Naive thymus-derived CD8-positive, alpha-beta T cell (primary cell): ENCODE measurements at places on chromosomes 13 and 19. TPM values are rescaled to one million over a fixed set of nuclear protein-coding genes. Genes with fewer than 3 reads are reported as not detected.
A peak's percentile ranks its signal among the peaks of the same experiment; 100 is the strongest.

- no peak for DNase-seq
Observed at GRCh38 chr19:32201636-32202051, 143.8 kb upstream of the ZNF507 start.

DNA sequence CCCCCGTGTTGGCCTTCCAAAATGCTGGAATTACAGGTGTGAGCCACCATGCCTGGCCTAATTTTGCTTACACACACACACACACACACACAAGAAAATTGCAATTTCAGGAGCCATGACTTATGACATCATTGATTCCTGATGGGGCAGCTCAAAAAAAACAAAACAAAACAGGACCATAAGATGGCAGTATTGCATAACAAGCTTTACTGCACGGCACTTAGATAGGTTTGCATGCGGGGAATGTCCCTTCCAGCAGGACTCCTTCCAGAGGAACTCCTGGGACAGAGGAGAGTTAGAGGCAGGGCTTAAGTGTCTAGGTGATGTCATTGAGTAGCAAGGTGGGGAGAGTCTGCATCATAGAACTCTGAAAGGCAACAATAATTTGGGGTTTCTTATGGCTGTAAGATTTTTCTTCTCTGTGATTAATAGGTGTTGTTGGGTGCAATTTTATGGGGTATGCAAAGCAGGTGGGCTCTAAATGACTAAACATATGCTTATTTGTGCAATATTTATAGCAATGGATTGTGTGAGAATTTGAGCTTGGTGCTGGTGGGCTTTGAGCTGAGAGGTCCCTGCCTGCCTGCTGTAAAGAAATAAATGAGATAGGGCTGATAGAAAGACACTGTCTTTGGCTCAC lies 9.0 kb upstream of the ACSBG2 start:
- DNase-seq, result peak; percentile 11

GRCh38 chr13:80830431-80830830 lies 489.5 kb upstream of the SPRY2 start:
- no peak for DNase-seq

- DNase-seq, result no peak
Observed at GRCh38 chr19:10899151-10899653, 27.8 kb downstream of the CARM1 start.

- DNase-seq, result no peak
Observed at GRCh38 chr13:74256969-74257368, 122.8 kb upstream of the KLF12 start.

DNA sequence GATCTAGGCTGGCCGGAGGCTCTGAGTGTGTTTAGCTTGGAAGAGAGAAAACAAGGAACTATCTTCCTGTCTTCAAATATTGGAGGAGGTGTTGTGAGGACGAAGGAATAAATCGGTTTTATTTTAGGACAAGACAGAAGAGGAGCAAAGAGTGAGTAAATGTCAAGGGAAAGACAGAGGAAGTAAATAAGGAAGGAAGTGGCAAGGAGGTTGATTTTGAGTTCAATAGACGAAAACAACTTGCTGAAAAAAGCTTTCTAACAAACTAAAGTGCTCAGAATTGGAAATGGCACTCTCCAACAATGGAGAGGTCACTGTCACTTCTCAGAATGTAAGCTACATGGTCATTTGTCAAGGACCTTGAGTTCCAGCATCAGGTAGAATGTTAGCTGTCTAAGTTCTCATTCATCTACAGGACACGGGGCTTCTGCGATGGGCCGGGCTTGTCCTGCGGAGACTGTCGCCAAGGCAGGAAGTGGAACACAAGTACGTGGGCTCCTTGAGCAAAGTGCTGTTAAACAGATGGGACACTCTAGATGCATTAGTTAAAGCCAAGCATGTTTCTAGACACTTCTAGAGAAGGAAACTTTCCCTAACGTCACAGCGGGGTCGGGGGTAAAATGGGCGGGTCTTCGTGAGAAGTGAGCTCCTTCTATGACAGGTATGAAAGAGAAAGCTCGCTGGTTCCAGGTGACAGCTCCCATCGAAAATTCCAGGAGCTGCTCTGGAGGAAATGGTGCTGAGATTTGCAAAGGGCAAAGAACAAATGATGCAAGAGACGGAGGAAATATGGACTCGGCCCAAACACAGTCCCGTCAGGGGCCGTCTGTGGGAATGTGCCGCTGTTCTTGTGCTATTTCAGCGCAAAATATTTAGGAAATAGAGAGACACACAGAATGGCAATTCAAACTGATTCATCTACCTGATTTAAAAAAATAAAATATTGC lies 103.9 kb upstream of the UBL3 start:
- peak; percentile 64 for DNase-seq

DNA sequence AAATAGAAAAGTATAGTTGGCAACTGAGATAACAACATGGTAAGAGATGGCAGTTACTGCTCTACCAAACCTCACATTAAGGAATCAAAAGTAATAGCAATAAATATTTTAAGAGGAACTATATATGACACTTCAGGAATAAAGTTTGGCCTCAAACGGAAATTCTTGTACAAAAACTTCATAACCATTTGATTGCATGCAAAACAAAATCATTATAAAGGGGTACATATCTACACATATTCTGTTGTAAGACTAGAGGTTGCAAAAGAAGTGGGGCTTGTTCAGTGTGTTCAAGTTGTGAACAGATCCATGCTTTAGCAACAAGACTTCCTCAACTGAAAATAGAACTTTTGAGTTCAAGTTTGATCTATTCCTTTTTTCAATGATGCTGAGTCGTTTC lies 133.5 kb upstream of the MIR17HG start:
- no peak for DNase-seq

GRCh38 chr13:20099319-20099718 lies 61.5 kb downstream of the GJA3 start:
- no peak for DNase-seq

GRCh38 chr19:48967346-48968178 lies 2.5 kb downstream of the FTL start:
- DNase-seq, result no peak

DNA sequence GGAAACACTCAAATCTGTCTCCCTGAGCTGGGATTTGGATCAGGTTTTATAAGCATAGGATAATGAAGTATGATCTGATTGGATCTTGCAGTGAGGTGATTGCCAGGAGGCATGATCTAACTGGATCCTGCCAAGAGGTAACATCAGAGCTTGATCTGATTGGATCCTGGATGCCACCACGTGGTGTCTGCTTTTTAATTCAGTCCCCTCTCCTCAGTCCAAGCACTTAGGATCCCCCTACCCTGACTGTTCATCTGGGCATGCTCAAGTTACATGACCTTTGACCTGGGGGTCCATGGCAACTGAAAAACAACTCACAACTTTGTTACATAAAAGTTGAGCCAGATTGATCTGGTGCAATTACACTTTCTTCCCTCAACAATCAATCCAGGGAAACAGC lies 47.5 kb upstream of the LSM14A start:
- no peak for DNase-seq

DNA sequence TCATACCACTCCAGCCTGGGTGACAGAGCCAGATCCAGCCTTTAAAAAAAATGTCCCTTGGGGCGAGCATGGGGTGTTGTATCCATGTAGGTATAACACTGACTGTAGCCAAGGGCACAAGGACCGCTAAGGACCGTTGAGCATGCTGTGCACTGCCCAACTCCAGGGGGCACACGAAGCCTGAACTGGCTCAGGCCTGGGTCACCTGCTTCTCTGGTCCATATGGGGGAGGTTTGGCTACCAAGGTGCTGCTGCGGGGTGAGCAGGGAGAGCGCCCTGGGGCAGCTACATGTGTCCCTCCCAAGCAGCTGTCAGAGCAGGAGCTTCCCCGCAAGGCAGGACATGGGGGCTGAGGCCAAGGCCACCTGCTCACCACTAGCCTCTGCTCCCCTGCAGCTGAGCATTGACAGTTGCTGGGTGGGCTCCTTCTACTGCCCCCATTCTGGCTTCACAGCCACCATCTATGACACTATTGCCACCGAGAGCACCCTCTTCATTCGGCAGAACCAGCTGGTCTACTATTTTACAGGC lies 16.3 kb downstream of the CATSPERG start:
- DNase-seq, result no peak

DNA sequence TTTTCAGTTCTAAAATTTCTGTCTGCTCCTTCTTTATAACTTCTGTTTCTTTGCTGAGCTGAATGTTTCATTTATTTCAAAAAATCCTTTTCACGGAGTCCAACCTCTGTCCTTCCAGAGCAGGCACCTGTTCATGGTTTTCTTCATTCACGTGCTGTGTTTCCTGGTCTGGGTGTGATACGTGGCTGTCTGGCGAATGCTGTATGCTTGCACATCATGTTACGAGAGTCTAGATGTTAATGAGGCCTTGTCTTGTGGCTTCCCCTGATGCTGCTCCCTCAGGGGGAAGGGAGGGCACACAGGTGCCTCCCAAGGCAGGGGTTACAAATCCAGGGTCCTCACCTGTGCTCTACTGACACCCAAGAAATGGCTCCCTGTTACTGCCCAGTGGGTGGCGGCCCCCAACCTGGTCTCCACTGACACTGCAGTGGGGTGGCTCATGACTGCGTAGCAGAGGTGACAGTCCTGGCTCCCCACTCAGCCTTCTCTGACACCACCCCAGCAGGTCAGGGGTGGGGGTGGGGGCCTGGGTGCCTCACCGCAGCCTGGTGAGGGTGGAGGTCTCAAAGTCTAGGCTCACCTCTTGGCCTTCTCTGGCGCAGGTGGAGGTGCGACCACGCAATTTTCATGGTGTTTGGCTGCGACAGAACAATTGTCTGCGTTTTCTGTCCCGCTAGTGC lies 20.1 kb upstream of the RAB20 start:
- no peak for DNase-seq

GRCh38 chr19:49167857-49168409 lies 10.3 kb downstream of the TRPM4 start:
- DNase-seq, result no peak

DNA sequence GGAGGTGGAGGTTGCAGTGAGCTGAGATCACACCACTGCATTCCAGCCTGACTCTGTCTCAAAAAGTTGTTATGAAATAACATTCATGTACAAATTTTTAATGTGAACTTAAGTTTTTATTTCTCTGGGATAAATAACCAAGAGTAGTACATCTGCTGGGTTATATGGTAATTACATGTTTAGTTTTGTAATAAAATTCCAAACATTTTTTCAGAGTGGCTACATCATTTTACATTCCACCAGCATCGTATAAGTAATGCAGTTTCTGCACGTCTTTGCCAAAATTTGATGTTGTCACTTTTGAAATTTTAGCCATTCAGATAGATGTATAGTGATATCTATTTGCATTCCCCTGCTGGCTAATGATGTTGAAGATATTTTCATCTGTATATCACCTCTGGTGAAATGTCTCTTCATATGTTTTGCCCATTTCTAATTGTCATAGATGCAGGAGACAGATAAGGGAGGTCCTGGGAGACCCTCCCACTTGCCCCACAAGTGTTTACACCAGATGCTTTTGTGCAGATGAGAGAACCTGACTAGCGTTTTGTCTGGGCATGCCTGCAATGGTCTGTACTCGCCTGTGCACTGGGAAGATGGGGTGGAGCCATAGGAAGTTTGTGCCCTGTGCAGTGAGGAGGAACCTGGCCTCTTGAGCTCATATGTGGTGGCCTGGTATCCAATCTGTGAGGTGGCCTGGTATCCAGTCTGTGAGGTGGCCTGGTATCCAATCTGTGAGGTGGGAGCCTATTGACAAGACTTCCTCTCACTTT lies 12.7 kb upstream of the KBTBD6 start:
- DNase-seq, result no peak

- no peak for DNase-seq
Observed at GRCh38 chr13:72284791-72285190, 417.8 kb upstream of the DACH1 start.

DNA sequence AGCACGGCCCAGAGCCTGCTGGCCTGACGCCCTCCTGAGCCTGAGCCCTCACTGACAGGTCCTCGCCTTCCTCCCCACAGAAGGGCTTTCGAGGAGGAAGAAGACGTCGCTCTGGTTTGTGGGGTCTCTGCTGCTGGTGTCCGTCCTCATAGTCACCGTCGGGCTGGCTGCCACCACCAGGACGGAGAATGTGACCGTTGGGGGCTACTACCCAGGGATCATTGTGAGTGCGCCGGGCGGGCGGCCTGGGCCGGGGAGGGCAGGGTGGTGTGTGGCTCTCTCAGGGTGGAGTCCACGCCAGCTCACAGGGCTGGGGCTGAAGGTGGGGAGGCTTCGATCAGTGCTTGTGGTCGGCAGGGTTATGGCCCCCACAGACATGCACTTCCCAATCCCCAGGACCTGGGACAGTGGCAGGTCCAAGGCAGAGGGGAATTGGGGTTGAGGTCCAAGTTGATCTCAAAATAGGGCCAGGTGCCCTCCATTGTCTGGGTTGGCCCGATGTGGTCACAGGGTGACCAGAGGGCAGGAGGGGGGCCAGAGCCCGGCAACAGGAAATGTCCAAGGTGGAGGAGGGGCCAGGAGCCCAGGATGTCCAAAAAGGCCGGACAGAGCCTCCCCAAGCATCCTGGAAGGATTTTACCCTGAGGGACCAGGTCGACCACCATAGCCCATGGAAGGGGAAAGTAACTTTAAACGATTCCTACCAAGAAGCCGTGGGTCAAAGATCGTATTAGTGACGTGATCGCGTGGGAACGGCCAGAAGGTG lies 7.2 kb downstream of the TMEM255B start:
- DNase-seq, result no peak

GRCh38 chr13:37613236-37613635 lies 14.7 kb upstream of the POSTN start:
- no peak for DNase-seq

- no peak for DNase-seq
Observed at GRCh38 chr13:52118595-52118994, 10.3 kb downstream of the NEK5 start.

- DNase-seq, result no peak
Observed at GRCh38 chr19:50433201-50434180, 799 bp downstream of the MYBPC2 start.

- DNase-seq, result peak; percentile 97
Observed at GRCh38 chr19:17859533-17860330, at the start of gene RPL18A. RPL18A (plus strand) TSS chr19:17859910; CDS start chr19:17859957, 47 bp downstream.

- no peak for DNase-seq
Observed at GRCh38 chr13:22482496-22483000, 698.2 kb upstream of the SGCG start.

GRCh38 chr19:17765069-17765618 lies 13.9 kb downstream of the FCHO1 start:
- DNase-seq, result no peak

DNA sequence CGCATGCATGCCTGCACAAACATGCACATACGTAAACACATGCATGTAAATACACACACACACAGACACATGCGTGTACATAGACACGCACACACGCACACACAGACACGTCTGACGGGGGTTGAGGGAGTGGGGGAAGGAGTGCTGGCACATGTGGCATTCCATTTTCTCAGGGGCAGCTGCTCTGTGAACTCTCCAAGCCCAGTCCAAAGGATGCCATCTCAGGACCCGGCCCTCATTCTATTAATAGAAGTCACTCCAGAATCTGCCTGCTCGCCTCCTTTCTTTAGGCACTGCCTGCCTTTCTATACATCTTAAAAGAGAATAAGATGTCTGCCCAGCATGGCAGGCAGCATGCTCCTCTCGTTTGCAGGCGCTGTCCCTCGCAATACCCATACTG lies 5.3 kb downstream of the ARHGEF7 start:
- no peak for DNase-seq

The HSD11B1L gene
- 6.0 TPM for polyA plus RNA-seq

The ZNF560 gene
- not detected for polyA plus RNA-seq

The KDM4B gene
- polyA plus RNA-seq, result 18.7 TPM

The ACP5 gene
- 8.4 TPM for polyA plus RNA-seq

The SELENOW gene
- 427 TPM for polyA plus RNA-seq

The NUP58 gene
- 13.6 TPM for polyA plus RNA-seq

The ANKRD10 gene
- 65.3 TPM for polyA plus RNA-seq

The KIR2DL4 gene
- polyA plus RNA-seq, result not detected

The UHRF1 gene
- polyA plus RNA-seq, result 0.52 TPM

The SIGLEC11 gene
- not detected for polyA plus RNA-seq
